ENCODE measurements at places on chromosomes 4 and X. TPM values are rescaled to one million over a fixed set of nuclear protein-coding genes. Genes with fewer than 3 reads are reported as not detected.
A peak's percentile ranks its signal among the peaks of the same experiment; 100 is the strongest.

DUSP21 gene
- total RNA-seq, result not detected

LINC00632 gene
- total RNA-seq, result 9.5 TPM

GRCh38 chr4:181431006-181431405, 812.2 kb upstream of the TENM3 start:
- DNase-seq, result no peak

GRCh38 chr4:98903963-98904362, 25.0 kb downstream of the EIF4E start:
- no peak for DNase-seq

DNA sequence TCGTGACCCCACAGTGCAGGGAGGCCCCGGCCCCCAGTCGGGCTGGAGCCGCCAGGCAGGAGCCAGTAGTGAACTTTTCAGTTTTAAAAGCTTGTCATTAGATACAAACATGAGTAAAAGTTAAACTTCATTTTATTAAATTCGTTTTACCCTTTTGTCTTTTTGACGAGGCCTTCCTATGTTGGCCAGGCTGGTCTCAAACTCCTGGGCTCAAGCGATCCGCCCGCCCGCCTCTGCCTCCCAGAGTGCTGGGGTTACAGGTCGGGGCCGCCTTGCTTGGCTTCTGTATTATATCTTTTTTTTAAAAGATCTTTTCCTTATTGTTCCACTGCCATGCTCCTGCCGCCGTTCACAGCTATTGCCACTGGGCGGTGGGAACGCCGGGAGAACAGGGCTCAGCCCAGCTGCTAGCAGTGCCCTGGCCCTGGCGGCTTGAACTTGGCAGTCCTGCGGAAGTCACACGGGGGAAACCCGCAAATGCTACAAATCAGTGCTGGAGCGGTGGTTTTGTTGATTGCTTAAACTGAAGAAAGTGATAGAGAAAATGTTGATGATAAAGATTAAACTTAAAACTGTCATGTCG, 968 bp upstream of the NELFA start:
- DNase-seq, result peak; percentile 56

All from naive thymus-derived CD4-positive, alpha-beta T cell (primary cell).